ENCODE measurements at places on chromosomes 4 and X.

DNA sequence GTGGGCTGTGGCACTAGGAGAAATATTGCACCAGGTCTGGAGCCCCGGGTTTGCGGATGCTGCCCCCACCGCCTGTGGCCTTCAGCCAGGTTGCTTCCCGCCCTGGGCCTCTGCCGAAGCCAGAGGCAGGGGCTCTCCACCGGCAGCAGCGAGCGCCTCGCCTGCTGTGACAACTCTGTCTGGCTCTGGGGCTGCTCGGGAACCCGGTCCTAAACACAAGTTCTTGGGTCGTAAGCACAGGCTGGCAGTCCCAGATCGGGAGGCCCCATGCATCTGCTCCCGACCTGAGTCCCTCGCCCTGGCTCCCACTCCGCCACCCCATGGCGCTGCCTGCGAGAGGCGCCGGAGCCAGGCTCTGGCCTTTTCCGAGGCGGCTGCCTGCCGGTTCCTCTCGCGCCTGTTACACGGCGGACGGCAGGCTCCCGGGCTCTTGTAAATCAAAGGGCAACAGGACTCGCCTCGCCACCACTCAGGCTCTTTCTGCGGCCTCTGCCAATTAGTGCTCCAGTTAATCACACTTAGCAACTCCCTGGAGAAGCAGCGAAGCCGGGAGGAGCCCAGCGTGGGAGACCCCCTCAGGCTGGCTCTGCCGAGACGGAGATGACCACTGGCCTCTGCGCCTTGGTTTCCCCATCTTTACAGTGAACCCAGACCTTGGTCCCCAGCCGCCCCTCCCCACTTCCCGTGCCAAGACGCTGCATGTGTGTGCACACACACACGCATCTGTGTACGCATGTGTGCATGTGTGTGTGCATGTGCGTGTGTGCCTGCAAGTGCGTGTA lies 109.2 kb downstream of the DCTD start:
- DNase-seq: no peak

- peak; percentile 67 for DNase-seq
Measured at GRCh38 chr4:113278324-113278934, 229.0 kb downstream of the ANK2 start.

DNA sequence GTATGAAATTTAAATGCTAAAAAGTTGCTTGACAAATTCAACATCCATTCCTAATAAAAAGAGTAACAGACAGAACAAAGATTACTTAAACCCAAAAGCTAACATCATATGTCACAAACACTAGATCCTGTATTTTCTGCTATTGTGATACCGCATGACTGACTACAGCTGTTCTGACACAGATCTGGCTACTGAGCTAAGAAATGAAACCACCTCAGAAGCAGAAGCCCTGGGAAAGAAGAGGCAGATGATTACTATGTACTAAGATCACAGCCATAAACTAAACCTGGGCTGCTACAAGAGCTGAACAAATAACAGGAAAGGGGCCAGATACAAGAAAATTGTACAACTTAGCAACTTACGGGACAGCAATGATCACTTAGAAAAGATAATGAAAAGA lies 9.4 kb downstream of the LETM1 start:
- DNase-seq: no peak

GRCh38 chr4:48543796-48544195 lies 53.7 kb downstream of the ZAR1 start:
- no peak for DNase-seq

GRCh38 chrX:49164589-49165360 lies 2.2 kb downstream of the MAGIX start:
- no peak for DNase-seq

DNA sequence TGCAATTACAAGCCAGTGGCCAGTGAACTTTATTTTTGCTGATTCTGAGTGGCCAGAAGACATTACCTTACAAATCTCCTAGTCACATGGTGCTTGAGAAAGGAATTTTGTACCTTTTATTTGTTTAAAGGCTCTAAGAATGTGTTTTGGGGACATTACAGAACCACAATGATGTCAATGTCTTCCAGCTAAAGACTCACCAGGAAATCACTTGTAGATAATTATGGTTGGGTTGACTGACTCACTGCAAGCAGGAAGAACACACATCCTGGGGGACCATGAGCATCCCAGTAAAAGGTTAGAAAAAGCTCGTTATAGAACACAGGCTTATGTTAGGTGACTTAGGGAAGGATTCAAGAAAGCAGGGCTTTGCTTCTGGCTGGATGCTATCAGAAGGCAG lies 119.4 kb upstream of the FAM9B start:
- DNase-seq: no peak

- DNase-seq: no peak
Measured at GRCh38 chr4:84971319-84971932, 4.9 kb upstream of the WDFY3 start.

DNA sequence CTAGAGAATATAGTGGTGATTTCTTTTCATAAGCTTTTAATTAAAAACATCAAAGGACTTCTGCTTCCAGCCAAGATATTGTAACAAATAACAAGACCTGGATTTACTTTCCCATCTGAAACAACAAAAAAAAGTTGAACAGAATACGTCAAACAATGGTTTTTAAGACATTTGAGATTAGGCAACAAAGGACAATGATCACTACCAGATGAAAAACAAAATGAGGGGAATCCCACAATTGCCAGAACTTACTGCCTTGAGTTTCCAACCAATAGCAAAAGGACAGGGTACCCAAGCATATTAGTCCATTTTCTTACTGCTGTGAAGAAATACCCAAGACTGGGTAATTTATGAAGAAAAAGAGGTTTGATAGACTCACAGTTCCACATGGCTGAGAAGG lies 341.4 kb upstream of the INTU start:
- DNase-seq: no peak

DNA sequence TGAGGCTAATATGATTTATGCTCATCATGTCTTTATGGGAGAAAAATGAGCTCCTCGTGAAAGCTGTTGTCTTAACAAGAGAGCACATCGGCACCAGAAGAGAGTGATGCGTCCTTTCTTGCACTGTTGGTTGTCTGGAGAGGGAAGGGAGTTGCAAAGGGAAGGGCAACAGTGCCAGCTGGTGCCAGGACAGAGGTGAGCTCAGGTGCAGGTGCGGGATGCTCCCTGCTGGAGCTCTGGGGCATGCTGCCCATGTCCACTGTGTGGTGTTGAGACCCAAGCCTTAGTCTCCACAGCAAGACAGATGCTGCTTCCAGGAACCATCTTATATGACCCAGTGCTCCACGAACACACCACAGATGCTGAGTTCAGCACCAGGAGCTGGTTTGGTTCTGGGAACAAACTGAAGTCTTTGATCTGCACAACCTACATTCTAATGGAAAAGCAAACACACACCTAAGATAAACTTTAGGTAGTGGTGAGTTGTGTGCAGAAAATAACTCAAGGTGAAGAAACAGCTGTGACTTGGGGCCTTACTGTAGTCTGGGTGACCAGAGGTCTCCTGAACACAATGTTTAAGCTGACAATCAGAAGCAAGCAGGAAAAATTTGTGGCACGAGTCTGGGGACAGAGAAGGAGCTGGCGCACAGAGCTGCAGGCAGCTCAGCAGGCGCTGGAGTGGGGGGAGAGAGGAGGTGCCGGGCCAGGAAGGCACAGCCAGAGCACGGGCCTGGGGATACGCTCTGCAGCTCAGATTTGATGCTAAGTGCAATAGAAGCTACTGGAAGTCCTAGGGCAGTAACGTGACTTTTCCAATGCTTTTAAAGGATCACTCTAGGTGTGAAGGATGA lies 73.2 kb downstream of the HAUS3 start:
- no peak for DNase-seq

- no peak for DNase-seq
Measured at GRCh38 chr4:138788267-138788790, 227.3 kb upstream of the NOCT start.

DNA sequence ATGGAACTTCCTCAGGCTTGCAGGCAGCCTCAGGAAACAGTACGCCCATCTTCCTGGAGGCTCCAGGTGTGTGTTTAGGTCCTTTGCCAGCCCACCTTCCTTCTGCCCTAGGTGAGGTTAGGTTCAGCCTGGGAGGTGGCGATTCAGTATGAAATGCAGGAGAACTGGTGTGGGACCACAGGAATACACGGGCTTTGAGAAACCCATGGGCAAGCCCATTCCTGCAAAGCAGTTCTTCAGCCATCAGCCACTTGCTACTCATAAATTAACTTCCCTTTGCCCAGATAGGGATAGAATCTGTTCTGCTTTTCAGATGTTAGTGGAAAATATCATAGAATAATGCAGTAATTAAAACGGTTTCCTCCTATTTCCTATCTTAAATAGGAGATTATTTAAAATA lies 32.2 kb downstream of the TBC1D14 start:
- no peak for DNase-seq

DNA sequence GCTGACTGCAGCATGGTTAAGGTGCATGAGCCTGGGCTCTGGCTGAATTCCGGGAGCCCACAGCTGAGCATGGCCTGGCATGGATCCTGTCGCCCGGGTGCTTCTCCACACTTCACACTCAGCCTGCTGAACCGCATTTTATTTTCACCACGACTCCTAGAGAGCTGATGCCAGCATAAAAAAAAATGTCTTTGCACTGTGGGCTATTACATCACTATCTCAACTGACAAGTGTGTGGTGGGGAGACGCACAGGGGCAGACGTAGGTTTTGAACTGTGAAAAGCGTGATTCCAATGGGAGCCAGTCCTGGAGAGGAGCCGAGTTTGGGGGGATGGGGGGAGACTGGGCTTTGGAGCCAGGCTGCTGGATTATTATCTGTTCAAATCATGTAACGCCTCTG lies 36.8 kb downstream of the BCOR start:
- DNase-seq: no peak

- no peak for DNase-seq
Measured at GRCh38 chr4:30989508-30989907, 269.3 kb downstream of the PCDH7 start.

DNA sequence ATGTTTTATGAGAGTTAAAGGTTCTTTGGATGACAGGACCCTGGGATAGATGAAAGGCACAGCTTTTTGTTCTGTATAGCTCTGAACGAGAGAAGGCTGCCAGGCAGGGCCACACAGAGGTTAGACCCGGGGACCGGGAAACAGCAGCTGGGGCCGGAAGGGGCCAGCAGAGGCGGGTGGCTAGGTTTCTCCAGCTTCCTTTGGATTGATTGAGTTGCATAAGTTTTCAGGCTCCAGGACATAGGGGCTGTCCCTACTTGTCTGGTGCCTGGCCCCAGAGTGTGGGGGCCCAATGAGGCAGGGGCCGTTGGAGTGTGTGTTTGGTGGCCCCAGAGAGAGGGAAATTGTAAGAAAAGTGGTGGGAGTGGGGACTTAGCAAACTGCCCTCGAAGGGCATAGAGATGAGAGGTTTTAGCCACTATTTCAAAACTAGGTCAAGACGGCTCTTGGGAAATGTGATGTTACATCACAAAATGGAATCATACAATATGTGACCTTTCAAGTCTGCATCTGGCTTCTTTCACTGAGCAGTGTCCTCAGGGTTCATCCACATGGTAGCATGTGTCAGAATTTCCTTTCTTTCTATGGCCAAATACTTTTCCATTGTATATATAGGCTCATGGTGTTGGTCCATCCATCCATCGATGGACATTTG lies 3.7 kb downstream of the ZFP92 start:
- no peak for DNase-seq
